ENCODE measurements at places on chromosomes 1 and 21.

DNA sequence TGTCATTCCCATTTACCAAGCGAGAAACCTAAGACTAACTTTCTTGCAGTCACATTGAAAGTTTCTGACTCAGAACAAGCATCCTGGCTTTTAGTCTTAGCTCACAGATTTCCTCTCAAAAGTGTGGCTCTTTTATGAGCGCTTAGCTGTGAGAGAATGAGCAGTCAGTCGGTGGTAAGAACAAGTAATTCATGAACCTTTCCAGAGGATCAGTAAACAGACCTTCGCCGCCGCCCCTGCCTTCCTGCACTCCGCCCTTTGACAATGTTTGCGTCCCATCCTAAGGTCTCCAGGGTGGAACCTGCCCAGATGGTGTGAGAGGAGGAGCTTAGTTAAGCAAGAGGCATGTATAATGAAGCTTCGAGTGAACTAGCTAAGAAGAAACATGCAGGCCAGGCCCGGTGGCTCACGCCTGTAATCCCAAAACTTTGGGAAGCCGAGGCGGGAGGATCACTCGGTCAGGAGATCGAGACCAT, 142.4 kb downstream of the GLUL start:
- DNase-seq = peak; percentile 37

- DNase-seq = no peak
Measured at GRCh38 chr1:229886636-229887035, 180.4 kb upstream of the GALNT2 start.

- DNase-seq = no peak
Measured at GRCh38 chr1:109466452-109467300, at the start of gene SYPL2. Gene SYPL2, plus strand, starts transcription at chr1:109466546. Its CDS starts 298 bp downstream, at chr1:109466844.

GRCh38 chr1:159869173-159869572, 6.7 kb upstream of the VSIG8 start:
- no peak for DNase-seq

DNA sequence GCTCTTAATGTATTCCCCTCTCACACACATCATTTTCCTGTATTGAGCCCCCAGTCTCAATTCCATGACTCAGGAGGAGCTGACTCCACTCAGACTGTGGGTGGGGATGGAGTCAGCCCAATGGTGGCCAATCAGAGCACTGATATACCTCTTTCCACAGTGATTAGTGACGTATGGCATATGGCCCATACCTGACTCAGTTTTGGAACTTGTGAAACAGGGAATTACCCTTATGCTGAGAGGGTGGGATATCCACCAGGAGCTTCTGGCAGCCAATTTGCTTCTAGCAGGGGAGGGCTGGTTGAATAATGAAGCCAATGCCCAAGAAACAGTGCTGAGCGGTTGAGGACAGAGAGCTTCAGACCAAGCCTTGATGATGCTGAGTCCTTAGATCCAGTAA, 86.4 kb upstream of the SPATA6 start:
- DNase-seq = no peak

DNA sequence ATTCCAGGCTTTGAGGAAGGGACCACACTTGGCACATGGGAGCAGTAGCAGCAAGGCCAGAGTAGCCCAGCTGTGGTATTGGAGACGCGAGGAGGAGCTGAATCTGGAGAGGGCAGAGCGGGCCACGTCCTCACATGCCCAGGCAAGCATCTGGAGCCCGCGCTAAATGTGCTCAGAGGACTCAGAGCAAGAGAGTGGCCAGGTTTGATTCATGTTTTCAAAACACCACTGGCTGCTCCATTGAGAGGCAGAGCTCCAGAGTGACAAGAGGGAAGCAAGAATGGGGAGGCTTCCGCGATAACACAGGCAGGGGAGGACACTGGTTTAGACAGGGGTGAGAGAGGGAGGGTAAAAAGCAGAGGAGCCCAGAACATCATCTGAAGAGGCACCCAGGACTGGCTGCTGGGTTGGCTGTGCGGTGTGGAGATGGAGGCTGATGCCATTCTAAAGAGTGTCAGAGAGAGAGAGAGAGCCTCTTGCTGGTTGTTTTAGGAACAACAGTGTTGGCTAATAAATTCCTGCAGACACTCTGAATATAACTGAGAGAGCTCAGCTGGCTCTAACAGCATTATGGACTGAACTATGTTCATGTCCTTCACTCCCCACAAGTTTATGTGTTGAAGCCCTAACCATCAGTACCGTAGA, 32.3 kb downstream of the RCAN1 start:
- peak; percentile 42 for DNase-seq

GRCh38 chr1:90133133-90133532, 138.2 kb downstream of the ZNF326 start:
- peak; percentile 7 for DNase-seq

Measured in NCI-H187 (cell line).